GM04504 (cell line): ENCODE measurements at places on chromosomes 16 and 17.
A peak's percentile ranks its signal among the peaks of the same experiment; 100 is the strongest.

GRCh38 chr17:80861892-80862291, 129.7 kb upstream of the CHMP6 start:
- no peak for DNase-seq

GRCh38 chr17:46853896-46854444, 2.6 kb downstream of the WNT9B start:
- peak; percentile 35 for DNase-seq

DNA sequence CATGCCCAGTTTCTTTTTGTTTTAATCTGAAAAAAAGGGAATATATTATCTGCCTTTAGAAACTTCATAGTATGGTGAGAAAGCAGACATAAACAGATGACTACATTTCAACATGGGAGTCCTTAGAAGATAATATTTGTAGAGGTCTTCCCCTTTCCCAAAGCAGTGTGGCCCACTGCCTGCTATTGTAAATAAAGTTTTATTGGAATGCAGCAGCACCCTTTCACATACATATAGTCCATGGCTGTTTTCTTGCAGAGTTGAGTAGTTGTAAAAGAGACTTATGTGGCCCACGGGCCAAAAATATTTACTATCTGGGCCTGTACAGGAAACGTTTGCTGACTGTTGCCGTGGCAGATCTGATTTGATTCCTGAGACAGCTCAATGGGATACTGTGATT, 8.5 kb downstream of the KATNIP start:
- no peak for DNase-seq

DNA sequence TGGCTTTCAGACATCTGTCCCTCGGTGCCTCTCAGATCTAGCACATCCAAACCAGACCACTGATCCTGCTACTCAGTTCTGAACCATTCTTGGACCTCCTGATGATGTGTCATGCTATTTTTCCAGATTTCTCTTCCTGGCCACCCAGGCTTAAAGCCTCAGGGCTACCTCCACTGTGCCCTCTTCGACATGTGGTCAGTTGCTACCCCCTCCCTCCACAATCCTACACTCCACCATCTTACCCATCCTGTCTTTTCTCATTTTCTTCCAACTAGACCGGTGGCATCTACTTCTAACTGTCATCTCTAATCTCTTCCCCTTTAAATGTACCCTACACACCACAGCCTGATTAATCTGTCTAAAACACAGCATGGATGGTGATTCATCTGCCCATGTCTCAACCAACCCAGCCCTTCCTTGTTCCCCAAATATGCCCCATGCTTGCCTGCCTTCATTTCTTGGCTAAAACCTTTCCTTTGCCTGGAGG, 478.6 kb downstream of the SLC39A11 start:
- no peak for DNase-seq

DNA sequence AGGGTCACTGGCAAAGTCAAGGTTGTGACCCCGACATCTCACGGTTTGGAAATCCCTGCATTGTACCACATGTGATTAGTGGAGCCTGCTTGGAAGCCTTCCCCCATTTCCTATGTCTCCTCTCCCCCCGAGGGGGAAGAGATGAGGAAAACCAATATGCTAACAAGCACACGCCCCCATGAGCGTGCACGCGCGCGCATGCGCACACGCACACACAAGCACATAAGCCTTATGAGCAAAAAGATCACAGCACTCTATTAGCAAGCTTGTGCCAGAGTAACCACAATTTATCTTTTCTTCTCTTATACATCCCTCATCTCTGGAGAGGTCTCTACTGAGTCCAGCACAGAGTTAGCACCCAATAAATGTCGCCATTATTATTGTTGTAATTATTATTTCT, 31.8 kb upstream of the MMP2 start:
- no peak for DNase-seq

GRCh38 chr16:69610356-69610755, 44.6 kb downstream of the NFAT5 start:
- no peak for DNase-seq

DNA sequence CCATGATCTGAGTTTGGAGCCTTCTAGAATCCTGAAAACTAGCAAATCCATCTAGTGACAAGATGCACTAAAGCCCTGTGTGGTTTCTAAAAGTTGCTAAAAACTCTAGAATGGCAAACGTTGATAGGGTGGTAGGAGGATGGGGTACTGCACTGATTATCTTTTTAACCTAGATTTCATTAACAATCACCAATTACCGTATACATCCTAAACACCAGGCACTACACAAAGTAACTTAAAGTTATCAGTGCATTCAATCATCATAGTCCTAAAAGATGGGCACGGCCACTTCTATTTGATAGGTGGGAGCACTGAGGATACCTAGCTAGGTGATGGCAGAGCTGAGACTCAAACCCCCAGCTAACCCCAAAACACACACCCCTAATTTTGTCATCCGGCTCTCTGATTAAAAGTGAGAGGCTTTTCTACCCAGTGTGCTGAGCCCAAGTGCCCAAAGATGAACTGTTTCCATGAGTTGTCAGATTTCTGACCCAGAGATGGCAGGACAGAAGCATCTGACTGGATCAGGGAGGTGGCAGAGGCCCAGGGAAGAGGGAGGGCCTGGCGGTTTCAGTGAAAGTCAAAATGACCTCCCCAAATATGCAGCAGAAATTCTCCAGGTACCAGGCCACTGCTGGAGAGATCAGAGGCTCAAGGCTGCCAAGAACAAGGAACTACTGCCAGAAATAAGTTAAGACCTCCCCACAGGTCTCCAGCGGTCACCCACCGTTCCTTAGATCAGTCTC, 396.8 kb downstream of the SOX9 start:
- DNase-seq: no peak

DNA sequence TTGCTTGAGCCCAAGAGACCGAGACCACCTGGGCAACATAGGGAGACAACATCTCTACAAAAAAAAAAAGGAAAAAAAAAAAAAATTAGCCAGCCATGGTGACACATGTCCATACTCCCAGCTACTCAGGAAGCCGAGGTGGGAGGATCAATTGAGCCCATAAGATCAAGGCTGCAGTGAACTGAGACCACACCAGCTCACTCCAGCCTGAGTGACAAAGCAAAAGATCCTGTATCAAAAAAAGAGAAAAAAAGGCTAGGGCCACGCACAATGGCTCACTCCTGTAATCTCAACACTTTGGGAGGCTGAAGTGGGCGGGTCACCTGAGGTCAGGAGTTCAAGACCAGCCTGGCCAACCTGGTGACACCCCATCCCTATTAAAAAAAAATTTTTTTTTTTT, 13.8 kb downstream of the SUMO2 start:
- DNase-seq: no peak

DNA sequence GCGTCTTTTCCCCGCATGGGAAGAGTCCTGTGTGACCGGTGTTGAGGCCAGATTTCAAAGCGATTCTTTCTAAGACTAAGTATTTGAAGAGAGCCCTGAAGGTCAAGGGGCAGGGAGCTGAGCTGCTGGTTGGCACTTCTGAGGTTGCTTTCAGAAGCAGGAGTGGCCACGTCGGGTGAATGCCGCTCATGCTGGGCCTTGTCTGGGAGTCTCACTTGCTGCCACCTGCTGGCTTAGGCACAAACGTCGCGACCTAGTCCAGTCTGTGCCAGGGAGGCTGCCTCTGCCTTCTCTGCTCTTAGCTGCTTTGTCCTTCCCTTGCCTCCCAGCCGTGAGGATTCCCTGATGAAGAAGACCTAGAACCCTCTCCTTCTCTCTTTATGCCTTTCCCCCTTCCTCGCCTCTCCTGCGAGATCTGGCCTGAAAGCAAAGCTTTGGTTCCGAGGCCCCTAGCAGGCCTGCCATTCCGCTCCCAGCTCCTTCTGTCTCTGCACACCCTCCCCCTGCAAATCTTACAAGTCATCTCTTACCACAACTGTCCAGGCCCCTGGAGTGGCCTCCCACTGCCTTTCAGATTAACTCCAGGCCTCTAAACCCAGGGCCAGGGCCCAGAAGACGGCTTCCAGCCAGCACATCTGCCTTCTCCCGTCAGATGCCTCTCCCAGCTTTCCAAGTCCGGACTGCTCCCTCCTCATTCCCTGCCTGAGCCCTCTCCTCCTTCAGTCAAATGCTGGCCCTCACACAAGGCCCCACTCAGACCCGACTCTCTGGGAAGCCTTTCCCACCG, 11.4 kb downstream of the CTNS start:
- no peak for DNase-seq

DNA sequence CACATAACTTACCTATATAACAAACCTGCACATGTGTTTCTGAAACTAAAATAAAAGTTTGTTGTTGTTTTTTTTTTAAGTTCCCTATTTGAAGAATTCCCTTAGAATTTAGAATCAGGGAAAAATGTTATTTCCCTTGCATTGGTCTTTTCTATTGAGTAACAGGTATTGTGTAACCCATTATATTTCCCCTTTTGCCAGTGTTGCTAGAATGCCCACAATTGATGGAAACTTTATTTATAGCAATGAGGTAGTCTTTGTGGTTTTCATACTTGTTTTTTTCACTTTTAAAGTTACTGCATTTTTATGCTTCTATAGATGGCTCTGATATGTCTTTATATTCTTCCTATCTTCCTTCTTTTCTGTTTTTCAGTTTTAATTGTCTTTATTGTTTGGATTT, 3.9 kb downstream of the NLRP1 start:
- DNase-seq: no peak

DNA sequence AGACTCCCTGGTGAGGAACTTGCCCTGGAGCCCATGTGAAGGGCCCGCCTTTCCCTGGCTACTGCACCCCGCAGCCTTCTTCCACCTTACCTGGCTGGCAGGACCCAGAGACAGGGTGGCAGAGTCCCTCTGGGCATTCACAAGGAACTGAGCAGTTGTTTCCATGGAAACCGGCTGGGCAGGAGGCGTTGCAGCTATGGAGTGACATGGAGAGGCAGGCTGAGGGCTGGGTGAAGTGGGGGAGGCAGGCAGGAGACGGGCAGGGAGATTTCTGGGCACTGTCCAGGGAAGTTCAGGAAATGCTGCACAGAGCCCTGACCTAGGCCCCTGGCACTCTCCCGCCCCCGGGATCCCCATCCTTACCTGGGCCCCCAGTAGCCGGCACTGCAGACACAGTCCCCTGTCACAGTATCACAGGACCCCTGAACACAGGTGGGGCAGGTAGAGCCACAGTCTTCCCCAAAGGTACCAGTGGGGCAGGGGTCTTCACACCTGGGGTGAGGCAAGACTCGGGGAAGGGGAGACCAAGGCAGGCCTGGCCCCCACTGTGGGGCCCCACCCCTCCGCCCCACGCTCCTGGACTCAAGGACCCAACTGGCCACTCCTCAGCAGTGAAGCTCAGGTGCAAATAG, 5.9 kb downstream of the SCARF1 start:
- no peak for DNase-seq

DNA sequence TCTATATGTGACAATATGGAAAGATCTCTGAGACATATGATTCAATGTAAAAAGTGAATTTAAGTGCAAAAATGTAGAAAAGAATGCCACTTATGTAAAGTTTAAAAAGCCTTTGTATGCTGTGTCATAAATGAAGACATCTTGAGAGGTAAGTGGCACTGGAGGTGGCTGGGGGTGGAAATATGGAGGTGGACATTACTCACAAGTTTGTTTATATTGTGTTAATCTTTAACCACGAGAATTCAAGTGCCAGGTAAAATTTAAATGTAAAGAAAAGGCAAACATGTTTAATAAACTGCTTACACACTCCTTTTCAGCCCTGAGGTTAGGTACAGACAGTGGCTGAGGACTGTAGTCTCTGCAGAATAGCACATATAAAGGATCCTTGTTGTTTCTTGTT, 235.1 kb downstream of the ABCC12 start:
- DNase-seq: no peak

GRCh38 chr17:35627417-35627816, 40.3 kb downstream of the AP2B1 start:
- no peak for DNase-seq

- DNase-seq: peak; percentile 6
Measured at GRCh38 chr16:78230832-78231231, 131.4 kb downstream of the WWOX start.

GRCh38 chr17:4178651-4179050, 35.7 kb downstream of the CYB5D2 start:
- DNase-seq: no peak

DNA sequence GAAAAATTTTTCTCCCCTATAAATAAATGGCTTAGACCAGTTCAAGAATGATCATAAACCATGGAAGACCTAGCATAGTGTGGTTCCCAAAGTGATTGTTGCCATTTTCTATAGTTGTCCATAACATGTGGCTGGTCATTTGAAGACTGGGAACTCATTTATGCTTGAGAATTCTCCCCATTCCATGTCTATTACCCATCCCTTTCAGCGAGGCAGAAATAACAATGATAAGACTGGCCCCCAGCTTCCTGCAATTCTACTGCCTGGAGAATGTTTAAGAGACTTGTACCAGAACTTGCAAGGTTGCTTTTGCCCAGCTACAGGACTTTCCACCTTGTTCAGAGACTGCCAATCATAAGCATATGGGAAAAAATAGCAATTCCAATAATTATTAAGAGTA, 146.5 kb upstream of the CDH11 start:
- DNase-seq: no peak

GRCh38 chr16:12145918-12146317, 169.4 kb downstream of the SNX29 start:
- DNase-seq: no peak

DNA sequence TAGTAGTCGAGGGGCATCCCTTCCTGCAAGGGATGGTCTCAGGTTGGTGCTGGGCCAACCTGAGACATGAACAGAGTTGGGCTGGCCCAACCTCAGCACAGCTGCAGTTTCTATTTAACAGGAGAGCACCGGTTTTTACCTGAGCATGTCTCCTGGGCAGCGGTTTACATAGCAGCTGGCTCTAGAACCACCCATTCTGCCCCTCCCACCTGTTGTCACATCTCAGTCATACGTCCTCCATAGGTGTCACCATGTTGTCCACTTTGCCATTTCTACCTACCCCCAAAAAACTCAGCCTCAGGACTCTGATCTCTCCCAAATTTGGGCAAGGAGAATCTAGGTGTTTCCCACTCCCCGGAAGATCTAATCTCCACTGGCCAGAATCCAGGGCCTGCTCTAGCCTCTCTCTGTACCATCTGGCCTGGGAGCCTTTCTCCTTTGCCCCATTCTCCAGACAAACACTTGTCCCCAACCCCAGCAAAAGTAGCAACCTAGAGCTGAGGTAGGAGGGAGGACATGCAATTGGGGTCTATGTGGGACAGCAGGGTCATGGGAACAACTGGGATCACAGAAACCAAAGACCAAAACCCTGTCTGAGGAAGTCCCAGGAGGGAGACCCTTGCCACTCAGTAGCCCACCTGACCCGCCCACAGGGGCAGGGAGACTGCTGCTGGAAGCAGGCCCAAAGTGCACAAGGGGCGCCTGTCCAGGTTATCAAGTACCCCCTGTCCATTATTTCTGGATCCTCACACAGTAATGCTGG, 19.1 kb downstream of the ETV4 start:
- no peak for DNase-seq

- DNase-seq: no peak
Measured at GRCh38 chr17:76598004-76598439, 12.4 kb upstream of the ST6GALNAC2 start.

GRCh38 chr17:63624531-63624880, 2.3 kb downstream of the MAP3K3 start:
- DNase-seq: no peak

- no peak for DNase-seq
Measured at GRCh38 chr17:39082482-39082881, 69.0 kb downstream of the PLXDC1 start.

GRCh38 chr16:87471278-87472141, 21.3 kb downstream of the ZCCHC14 start:
- DNase-seq: no peak
